ENCODE measurements at places on chromosomes 16 and 17. TPM values are rescaled to one million over a fixed set of nuclear protein-coding genes. Genes with fewer than 3 reads are reported as not detected.

Gene SCNN1G
- 0.61 TPM for total RNA-seq

GRCh38 chr17:81052199-81052997 lies 17.4 kb downstream of the BAIAP2 start:
- DNase-seq, result no peak

- DNase-seq, result no peak
Observed at GRCh38 chr17:40564883-40565768, at the start of gene CCR7. CCR7 (minus strand) TSS chr17:40565472; CDS start chr17:40565409, 63 bp downstream.

Gene PSME3IP1
- 81.8 TPM for total RNA-seq

DNA sequence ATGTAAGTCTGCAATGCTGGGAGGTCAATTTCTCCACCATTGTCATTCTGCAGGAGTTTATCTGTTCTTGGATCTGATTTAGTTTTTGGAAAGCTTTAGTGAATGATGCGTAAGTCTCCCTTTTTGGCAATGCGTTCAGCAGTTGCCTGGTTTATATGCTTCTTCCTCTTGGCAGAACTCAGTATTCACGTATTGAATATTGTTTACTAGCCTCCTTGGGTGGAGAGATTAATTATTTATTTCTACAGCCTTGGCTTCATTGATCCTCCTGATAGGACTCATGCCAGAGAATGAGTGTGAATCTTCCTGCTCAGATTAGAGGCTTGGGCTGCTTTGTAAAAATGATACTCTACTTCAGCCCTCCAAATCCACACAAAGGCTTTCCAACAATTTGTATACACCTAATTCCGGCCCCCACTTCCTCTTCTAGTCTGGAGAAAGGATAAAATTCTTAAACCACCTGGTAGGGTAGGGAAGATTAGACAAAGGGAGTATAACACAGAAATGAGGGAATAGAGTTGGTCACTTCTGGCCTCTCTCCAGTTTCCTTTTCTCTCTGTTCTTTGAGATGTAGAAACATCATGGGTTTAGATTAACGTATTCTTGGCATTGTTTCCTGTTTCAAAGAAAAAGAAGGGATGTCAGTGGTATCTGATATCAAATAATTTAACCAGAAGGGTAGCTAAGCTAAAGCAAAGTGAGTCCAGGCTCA lies 929.8 kb downstream of the KCNJ2 start:
- DNase-seq, result no peak
